ENCODE measurements at places on chromosomes 3 and 15.

DNA sequence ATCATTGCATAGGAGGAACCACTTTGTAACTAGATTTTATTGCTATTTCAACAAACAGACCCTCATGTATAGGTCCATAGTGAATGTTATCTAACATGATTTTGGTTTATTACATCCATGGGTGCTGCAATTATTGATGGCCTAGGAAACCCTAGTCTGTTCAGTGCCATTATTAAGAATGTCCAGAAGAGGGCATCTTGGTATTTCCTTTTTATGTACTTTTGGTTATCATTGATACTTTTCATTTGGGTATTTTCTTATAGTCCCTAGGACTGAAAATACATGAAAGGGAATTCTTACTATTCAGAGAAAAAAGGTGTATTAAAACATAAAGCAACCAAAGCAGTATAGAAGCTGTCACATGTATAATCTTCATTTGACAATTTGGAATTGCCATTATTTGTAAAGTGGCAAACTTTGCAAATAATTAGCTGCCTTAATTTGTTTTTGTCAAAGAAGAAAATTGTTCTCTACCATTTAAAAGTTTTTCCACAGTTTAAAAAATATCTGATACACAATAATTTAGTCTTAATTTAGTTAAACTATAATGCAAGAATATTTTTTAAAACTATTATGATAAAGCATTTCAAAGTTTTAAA is 48.7 kb downstream of the CNOT10 start:
- no peaks in the 10 kb centered on the region for H3K27me3 ChIP-seq
- no peaks in the 10 kb centered on the region for H3K36me3 ChIP-seq
- H3K27ac ChIP-seq, result no peak overlapping the region
- peak; percentile 54 for DNase-seq

GRCh38 chr3:36132214-36132613 is 248.1 kb upstream of the STAC start:
- no peaks in the 10 kb centered on the region for H3K4me1 ChIP-seq
- no peak for DNase-seq
- no peak overlapping the region for H3K4me3 ChIP-seq
- H3K27me3 ChIP-seq, result no peaks in the 10 kb centered on the region
- no peaks in the 10 kb centered on the region for H3K36me3 ChIP-seq

DNA sequence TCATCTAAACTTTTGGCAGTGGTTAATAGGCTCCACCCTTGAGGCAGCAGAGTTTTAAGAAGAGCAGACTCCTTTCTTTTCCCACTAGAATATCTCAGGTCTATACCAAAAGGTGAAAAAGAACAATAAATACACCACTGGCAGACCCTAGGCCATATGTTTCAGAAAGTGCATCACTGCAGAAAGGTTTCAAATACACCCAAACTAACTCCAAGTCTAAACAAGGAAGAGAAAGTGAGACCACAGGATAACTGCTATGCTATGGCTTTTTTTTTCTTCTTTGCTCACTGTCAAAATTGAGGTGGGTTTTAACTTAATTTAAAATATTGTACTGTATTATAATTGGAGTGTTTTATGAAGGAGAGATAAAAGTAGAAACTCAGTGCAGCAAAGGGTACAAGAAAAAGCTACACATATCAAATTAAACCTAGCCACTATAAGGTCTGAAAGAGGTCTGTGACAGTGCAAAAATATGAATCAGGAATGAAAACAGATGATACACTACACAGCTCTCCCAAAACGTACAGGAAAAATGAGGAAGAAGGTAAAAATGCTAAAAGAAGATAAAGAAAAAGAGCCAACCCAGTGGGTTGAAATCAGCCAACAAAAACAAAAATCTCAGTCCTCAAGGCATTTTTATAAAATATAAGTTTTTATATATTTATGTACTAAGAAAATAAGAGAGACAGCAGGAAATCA is 8.4 kb downstream of the SNX4 start:
- DNase-seq, result no peak
- H3K4me3 ChIP-seq, result no peak overlapping the region
- H3K4me1 ChIP-seq, result peaks cover 17% of the 10 kb centered on the region

DNA sequence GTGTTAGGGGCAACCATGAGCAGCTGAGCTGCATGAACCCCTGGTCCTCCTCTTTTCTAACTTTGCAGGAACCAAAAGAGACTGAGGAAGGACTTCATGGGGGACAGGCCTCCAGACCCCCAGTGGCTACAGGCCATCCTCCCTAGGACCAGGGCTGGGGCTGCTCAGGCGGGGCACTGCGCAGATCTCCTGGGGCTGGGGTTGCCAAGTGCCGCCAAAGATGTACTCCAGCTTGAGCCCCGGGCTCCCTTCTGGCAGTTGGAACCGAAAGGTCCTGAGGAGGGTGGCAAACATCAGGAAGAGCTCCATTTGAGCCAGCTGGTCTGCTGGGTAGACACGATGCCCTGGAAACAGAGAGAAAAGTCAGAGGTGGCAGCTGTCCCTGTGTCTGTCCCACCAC is 11.1 kb upstream of the PARL start:
- H3K36me3 ChIP-seq, result no peaks in the 10 kb centered on the region
- no peak overlapping the region for H3K4me3 ChIP-seq
- DNase-seq, result no peak
- peaks cover 6% of the 10 kb centered on the region for H3K27me3 ChIP-seq
- no peak overlapping the region for H3K27ac ChIP-seq

- no peak overlapping the region for H3K4me3 ChIP-seq
- DNase-seq, result no peak
- peaks cover 23% of the 10 kb centered on the region for H3K4me1 ChIP-seq
- no peaks in the 10 kb centered on the region for H3K27me3 ChIP-seq
- no peaks in the 10 kb centered on the region for H3K36me3 ChIP-seq
Observed at GRCh38 chr3:131217296-131217741, 164.3 kb upstream of the NUDT16 start.

DNA sequence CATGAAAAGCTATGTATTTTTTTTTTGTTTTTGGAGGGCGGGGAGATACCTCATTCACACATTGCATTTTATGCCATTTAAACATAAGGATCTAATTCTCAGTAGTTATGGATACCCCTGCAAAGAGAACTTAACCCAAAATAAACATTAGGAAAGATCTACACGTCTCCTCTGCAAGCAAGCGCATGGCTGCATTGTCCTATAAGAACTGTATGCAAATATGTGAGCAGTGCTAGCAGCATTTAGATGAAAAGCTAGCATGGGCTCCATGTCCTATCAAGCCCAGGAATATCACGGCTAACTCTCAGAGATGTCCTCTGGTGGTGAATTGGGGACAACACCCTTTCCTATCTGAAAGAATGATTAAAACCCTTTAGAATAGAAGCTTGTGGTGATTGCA is 292.8 kb downstream of the MEX3B start:
- no peak overlapping the region for H3K27ac ChIP-seq
- no peaks in the 10 kb centered on the region for H3K4me1 ChIP-seq
- no peaks in the 10 kb centered on the region for H3K27me3 ChIP-seq
- no peak overlapping the region for H3K4me3 ChIP-seq
- no peaks in the 10 kb centered on the region for H3K36me3 ChIP-seq

DNA sequence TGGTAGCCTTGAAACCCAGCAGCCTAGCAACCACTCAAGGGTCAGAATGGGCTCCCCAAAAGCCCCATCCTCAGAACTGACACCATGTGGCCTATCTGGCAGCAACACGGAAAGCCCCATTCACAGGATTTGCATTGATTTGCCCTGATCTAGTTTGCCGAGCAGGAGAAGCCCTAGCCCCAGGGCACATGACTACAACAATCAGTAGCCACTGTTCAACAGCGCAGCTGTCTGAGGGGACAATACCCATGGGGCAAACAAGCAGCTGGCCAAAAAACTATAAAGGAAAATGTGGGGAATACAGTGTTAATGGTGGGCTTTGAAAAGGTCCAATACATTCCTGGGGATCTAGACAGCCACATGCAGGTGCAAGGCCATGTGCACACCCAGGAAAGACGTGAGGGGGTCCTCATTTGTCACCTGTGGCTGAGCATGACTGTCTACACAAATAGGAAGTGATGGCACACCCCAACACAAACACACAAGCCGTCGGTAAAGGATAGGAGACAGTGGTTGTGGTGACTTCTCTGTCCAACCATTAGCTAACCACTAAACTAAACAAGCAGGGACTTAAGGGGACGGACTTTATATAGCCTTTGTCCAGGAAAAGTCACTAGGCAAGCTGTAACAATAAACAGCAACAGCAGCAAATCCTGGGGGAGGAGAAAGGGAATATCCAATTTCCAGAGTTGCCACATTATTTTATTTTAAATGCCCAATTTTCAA is 113.7 kb downstream of the LRIG1 start:
- no peak overlapping the region for H3K27ac ChIP-seq
- H3K4me3 ChIP-seq, result no peak overlapping the region
- H3K4me1 ChIP-seq, result no peaks in the 10 kb centered on the region
- DNase-seq, result no peak
- peaks cover 13% of the 10 kb centered on the region for H3K36me3 ChIP-seq
- no peaks in the 10 kb centered on the region for H3K27me3 ChIP-seq

DNA sequence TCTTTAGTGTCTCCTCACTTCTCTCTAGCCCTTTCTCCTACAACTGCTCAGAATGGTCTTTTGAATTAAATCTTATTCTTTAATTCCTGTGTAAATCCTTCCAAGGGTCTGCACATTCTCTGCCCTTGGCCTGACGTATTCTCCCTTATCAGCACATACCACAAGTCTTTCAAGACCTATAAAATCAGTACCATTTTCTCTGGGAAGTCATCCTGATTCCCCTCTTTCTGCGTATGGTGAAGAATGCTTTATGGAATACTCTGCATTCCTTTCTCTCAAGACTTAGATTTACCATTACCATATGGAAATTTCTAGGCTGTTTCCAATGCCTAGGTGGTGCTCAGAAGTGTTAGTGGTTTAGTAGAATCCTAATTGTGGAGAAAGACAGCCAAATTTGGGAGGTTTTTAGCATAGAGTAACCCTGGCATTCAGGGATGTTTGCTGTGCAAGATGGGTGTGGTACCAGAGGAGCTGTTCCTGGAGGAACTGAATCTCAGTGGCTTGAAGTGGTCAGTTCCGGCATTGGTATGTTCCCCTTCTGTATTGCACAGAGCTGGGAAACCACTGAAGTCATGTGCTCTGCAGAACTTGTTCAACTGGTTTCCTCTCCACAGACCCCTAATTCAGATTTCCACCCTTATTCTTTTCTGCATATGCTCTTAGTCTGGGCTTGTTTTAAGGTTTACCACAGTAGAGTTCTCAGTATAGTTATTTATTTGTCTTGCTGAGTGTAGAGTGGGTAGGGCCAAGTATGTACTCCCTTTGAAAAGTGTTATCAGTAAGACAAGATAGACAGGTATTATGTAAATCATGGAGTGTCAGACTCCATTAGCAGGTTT is 24.5 kb downstream of the IQGAP1 start:
- peaks cover 41% of the 10 kb centered on the region for H3K4me1 ChIP-seq
- no peak overlapping the region for H3K4me3 ChIP-seq
- H3K27me3 ChIP-seq, result no peaks in the 10 kb centered on the region

DNA sequence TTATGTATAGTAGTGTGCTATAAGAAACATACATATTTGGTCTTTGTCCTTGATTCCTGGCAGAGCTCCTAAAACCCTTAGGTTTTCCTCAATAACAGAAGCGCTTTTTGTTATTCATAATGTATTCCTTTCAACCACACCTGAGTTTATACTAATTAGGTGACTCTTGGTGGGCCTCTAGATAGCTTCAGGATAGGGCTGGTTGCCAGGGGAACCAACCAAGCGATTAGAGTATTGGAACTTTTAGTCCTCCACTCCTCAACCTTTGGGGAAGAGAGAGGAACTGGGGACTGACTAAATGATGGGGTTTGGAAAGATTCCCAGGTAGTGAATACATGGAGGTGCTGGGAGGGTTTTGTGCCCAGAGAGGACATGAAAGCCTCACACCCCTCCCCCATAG is 24.6 kb downstream of the TMCC1 start:
- no peak for DNase-seq
- H3K27me3 ChIP-seq, result no peaks in the 10 kb centered on the region
- no peaks in the 10 kb centered on the region for H3K4me1 ChIP-seq
- H3K36me3 ChIP-seq, result no peaks in the 10 kb centered on the region
- no peak overlapping the region for H3K27ac ChIP-seq
- H3K4me3 ChIP-seq, result no peak overlapping the region

- peak overlapping the region; percentile 90 for H3K27ac ChIP-seq
- no peaks in the 10 kb centered on the region for H3K36me3 ChIP-seq
- no peak for DNase-seq
- peak overlapping the region; percentile 80 for H3K4me3 ChIP-seq
- no peaks in the 10 kb centered on the region for H3K27me3 ChIP-seq
- peaks cover 9% of the 10 kb centered on the region for H3K4me1 ChIP-seq
Observed at GRCh38 chr3:122416966-122417365, 1.1 kb upstream of the WDR5B start.

DNA sequence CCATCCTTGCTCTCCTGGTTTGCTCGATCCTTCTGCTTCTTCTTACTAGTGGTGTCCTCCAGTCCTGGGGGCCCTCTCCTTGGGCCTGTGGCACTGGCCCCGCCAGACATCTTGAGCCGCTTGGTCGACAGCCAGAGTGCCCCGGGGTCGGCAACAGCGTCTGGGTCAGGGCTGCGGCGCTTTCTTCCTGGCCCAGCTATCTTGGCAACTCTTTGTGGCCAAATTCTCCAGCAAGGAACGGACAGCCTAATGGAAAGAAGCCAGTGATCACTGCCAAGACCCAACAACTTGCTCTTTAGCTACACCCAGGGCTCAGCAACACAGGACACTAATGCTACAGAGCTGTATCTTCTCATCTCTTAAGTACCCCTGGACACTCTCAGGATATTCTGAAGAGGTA is 1.6 kb downstream of the USP19 start:
- H3K4me1 ChIP-seq, result peaks cover 12% of the 10 kb centered on the region
- H3K36me3 ChIP-seq, result peaks cover 68% of the 10 kb centered on the region
- no peak for DNase-seq
- H3K27me3 ChIP-seq, result no peaks in the 10 kb centered on the region
- peak overlapping the region; percentile 9 for H3K27ac ChIP-seq

DNA sequence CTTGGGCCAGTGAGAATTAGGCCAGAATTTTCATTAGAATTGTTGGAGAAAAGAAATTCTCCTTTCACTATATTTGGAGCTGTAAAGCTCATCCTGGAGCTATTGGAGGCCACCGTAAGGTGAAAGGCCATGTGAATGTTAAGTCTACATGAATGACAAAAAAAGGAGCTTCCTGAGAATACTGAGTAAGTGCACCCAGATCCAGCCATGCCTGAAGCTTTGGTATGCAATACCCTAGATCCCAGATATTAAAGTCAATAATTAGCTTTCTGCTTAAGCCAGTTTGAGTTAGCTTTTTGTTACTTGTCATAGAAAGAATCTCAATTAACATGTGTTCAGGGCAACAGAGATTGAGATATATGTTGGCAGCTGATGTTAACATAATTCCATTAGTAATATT is 172.4 kb downstream of the NR1D2 start:
- H3K27ac ChIP-seq, result no peak overlapping the region
- H3K4me1 ChIP-seq, result no peaks in the 10 kb centered on the region
- H3K27me3 ChIP-seq, result no peaks in the 10 kb centered on the region
- no peak for DNase-seq
- H3K36me3 ChIP-seq, result no peaks in the 10 kb centered on the region

- H3K27me3 ChIP-seq, result no peaks in the 10 kb centered on the region
- H3K36me3 ChIP-seq, result no peaks in the 10 kb centered on the region
- no peak for DNase-seq
- H3K27ac ChIP-seq, result no peak overlapping the region
- peaks cover 17% of the 10 kb centered on the region for H3K4me1 ChIP-seq
Observed at GRCh38 chr3:39429466-39429865, 22.9 kb downstream of the RPSA start.

GRCh38 chr3:13465236-13465873 is 14.8 kb upstream of the HDAC11 start:
- H3K36me3 ChIP-seq, result no peaks in the 10 kb centered on the region
- peaks cover 3% of the 10 kb centered on the region for H3K27me3 ChIP-seq
- no peak for DNase-seq
- H3K27ac ChIP-seq, result no peak overlapping the region
- no peaks in the 10 kb centered on the region for H3K4me1 ChIP-seq
